Activated CD4-positive, alpha-beta T cell treated with anti-CD3 and anti-CD28 coated beads for 24 hours (primary cell): ENCODE measurements at places on chromosomes 3 and 15.

DNA sequence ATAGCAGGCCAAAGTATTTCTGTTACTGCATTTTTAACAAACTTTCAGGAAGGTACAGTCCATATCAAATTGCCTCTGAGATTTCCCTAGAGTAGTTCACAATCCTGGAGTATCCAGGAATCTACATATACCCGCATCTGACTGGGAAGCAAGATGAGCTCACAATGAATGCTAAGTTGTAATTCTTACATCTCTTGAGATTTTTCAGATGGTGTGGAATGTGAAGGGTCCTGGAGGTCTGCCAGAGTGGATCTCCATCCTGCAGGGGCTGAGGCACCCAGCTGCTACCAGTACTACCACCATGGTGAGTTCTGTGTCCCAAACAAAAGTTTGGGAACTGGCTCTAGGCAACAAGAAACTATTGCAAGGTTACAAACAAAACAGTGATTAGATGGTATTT, 156.7 kb upstream of the CCDC54 start:
- no peak for DNase-seq

DNA sequence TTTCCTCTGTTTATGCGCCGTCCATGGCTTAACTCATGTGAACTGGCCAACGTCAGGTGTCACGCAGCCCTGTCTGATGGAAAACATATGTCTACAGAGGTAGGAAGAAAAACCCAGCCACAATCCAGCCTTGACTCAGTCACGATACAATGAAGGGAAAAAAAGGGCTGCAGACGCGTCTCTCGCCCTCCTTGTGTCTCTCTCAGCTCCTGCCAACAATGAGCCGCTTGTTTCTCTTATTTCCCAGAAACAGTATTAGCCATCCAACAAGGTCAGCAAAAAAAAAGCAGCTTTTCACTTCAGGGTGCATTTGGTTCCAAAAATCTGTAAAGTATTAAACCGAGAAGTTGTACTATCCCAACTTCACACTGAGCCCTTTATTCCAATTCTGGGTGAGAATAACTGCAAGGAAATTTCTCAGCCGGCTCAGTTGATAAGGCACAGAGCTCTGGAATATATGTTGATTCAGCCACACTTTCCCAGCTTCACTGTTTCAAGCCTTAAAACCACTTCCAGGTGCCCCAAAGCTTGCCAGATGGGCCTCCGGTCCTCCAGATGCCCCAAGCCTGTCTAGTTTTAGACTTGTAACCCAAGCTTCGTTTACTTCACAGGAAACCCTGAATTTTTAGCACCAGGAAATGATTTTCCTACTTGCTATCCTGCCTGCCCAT, 79.4 kb downstream of the TM4SF4 start:
- DNase-seq = no peak

DNA sequence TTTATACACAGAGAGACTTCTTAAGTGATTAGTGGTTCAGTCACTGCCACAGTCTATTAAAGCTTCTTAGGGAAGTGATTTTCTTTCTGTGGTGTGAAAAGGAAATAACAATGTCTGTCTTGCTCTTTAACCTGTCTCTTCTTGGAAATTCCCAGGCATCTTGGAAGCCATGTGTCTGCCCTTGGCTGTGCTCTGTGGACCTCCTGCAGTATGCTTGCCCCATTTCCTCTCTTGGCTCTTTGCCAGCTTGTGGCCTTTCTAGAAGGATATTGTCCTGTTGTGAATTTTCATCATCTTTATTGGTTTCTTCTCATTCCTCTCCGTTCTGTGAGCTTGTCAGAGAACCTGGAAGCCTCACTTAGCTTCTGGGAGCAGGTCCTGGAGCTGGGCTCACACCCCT, 338.4 kb upstream of the C2CD4B start:
- DNase-seq = no peak

GRCh38 chr3:133211449-133211848, 173.3 kb downstream of the TMEM108 start:
- no peak for DNase-seq

GRCh38 chr15:79169526-79170133, 79.0 kb upstream of the RASGRF1 start:
- DNase-seq = no peak

GRCh38 chr3:83426300-83426699, 1532.5 kb upstream of the CADM2 start:
- DNase-seq = no peak

DNA sequence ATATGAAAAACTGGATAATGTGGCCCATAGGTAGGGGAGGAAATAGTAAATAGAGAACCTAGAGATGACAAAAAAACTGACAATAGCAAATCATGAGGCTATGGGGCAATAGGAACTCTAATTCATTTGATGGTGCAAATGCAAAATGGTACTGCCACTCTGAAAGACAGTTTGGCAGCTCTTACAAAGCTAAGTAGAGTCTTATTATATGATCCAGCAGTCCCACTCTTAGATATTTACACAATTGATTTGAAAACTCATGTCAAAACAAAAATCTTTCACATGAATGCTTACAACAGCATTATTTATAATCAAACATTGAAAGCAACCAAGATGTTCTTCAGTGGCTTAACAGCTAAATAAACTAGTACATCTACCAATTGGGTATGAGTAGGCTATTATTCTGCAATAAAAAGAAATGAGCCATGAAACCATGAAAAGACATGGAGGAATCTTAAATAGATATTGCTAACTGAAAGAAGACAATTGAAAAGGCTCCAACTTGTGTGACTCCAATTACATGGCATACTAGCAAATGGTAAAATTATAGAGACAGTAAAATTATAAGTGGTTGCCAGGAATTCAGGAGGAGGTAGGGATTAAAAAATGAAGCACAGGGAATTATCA, 321.8 kb upstream of the STAC start:
- DNase-seq = no peak

DNA sequence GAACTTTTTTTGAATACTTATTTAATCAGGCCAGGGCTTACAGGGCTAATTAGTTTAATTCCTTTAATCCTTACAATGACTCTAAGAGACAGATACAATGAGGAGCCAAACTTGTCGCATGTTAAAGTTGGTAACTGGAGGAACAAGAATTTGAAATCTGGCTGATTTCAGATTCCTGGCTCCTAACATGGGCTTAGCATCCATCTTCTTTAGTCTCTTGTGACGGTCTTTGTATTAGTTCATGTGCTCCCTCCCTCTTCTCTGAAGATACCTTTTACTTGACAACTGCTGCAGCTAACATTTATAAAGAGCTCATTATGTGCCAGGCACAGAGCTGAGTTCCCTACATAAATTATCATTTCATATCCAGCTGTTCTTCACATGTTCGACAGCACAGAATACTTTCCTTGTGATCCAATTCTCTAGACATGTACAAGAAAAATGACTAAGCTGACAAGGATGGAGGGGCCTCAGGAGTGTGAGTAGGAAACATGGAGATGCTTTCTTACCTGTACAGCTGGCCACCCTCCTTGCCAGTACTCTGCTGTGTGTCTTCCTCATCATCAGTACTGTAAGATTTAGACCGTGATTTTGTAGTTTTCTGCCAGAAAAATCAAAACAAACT, 206.8 kb upstream of the STRIT1 start:
- no peak for DNase-seq

DNA sequence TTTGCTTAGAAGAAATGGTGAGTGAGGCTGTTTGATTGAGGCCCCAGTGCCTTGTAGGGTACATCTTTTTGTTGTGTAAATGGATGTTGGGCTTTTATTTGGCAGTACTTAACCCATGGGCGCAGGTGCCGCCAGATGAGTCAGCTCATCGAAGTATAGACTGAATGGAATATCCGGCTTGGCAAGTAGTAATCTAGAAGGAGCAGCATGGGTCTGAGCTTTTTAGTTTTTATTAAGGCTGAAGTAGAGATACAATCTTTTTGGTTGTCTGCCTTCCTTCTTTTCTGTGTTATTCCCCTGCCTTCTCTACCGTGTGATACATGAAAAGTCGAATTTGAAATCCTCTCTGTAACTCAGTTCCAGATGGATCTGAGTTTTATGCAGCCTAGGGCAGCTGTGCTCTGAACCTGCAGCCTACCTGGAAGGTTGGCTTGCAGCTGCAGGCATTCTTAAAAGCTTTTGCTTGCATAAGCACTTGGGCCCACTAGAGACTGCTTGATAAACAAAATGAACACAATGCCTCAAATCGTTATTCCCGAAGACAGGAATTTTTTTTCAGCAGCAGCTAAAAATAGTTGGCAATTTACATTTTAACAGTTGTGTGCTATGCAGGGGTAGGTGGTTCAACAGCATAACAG, 177.5 kb upstream of the CGNL1 start:
- DNase-seq = no peak

- DNase-seq = no peak
Measured at GRCh38 chr3:86382556-86382955, 608.4 kb downstream of the VGLL3 start.

DNA sequence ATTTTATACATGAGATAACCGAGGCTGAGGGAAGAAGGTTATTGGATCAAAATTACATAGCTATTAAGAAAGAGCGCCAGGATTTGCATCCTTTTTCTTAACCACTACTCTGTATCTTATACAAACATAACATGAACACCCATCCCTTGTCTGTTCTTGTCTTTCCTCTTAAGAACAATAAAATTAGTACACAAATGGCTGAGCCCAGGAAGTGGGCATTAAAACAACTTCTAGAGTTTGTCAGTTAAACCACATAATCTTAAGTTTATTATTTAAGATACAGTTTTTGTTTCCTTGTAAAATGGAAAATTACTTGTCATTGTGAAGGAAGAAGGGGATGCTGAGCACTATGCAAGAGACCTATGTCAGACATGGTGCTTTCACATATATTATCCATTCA, 48.9 kb upstream of the PPIB start:
- DNase-seq = no peak

GRCh38 chr3:150215616-150216015, 192.5 kb upstream of the TSC22D2 start:
- DNase-seq = no peak

- DNase-seq = no peak
Measured at GRCh38 chr15:35784745-35785144, 238.8 kb upstream of the DPH6 start.

DNA sequence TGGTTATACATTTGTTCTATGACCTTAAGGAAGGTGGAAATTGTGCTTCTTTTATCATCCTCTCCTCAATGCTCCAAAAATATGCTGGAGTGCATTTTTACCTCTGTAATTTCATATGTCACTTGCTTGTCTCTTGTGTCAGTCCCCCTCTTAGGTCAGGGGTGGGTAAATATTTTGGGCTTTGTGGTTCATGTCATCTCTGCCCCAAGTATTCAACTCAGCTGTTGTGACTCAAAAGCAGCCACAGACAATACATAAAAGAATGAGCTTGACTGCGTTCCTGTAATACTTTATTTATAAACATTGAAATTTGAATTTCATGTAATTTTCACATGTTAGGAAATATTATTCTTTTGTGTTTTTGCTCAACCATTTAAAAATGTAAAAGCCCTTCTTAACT, 60.4 kb upstream of the SLC24A5 start:
- no peak for DNase-seq

GRCh38 chr3:178206521-178206920, 329.7 kb upstream of the KCNMB2 start:
- no peak for DNase-seq

- DNase-seq = no peak
Measured at GRCh38 chr3:34070831-34071585, 272.6 kb downstream of the PDCD6IP start.

DNA sequence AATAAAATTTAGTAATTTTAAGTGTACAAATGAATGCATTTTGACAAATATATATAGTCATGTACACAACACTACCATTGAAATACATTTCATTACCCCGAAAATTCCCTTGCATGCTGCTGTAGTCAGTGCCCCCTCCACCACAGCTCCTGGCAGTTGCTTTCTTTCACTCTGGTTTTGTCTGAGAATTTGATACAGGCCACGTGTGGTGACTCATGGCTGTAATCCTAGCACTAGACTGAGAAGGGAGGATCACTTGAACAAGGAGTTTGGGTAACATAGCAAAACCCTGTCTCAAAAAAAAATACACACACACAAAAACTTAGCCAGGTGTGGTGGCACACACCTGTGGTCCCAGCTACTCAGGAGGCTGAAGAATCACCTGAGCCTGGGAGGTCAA, 65.4 kb downstream of the TFRC start:
- DNase-seq = no peak

- DNase-seq = no peak
Measured at GRCh38 chr15:39587096-39587721, 6.3 kb downstream of the THBS1 start.

DNA sequence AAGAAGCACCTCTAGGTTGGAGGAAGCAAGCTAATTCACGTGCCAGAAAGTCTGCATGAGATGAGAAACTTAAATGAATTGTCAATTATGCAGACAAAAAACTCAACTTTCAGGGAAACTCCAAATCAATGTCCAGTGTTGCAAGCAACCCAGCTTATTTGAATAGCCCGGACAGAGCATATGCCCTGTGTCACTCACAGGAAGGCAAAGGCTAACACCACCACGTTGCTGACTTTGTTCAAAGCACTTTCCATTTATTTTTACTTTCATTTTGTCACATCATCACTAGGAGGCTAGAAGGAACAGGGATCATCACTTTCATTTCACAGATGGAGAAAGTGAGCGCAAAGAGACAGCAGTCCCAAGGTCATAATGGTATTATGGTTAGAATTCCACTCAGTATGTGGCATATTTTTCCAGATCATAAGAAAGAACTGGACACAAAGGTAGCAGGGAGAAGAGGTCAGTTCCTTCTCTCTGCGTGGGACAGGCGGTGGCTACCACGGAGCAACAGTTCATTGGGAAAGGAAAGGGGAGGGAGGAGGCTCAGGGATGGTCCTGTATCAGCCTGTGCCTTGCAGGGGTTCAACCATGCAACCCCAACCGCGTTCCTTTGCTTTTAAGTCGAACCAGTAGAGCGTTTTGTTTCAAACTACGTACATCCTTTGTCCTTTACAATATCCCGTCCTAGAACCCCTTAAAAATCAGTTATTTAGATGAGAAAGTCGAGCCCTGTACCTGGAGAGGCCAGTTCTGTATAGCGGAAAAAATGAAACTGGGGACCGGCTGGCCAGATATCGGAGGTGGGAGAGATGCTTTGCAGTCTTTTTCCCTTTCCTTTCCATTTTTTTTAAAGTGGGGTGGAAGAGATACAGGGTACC, 1.1 kb downstream of the HEG1 start:
- DNase-seq = no peak

DNA sequence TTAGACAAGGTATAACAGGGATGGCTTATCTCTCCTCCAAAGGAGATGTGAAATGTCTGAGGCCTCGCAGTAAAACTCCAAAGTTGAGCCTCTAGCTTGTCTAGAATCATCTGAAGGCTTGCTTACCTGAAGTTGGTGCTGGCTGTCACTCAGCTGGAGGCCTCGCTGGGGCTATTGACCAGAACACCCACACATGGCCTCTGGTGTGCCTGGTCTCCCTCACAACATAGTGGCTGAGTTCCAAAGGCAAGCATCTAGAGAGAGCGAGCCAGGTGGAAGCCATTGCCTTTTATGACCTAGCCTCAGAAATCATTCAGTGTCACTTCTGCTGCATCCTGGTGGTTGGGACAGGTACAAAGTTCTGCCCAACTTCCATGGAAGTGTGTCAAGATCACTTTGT, 17.4 kb upstream of the RNU6-1 start:
- DNase-seq = no peak
